SHP77 (cell line): ENCODE measurements at places on chromosomes 16 and 17.
A peak's percentile ranks its signal among the peaks of the same experiment; 100 is the strongest.

GRCh38 chr17:77177002-77177741 is 36.4 kb downstream of the SEC14L1 start:
- no peak for DNase-seq

DNA sequence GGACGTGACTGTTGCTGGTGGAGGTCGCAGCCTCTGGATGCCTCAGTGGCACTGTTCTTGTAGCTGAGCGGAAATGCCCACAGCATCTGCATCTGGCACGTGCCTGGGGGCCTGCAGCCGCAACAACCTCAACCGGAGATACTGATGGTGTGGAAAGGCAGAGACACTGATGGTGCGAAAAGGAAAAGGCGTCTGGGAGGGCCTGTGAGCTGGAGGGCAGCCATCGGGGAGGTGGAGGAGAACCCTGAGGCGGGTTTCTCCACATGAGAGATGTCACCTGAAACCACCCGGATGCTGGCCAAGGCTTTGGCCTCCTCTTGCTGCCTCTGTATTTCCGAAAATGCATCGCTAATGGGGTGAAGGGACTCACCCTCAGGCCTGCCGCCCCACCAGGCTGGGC is 284.8 kb upstream of the WSB1 start:
- DNase-seq = no peak

DNA sequence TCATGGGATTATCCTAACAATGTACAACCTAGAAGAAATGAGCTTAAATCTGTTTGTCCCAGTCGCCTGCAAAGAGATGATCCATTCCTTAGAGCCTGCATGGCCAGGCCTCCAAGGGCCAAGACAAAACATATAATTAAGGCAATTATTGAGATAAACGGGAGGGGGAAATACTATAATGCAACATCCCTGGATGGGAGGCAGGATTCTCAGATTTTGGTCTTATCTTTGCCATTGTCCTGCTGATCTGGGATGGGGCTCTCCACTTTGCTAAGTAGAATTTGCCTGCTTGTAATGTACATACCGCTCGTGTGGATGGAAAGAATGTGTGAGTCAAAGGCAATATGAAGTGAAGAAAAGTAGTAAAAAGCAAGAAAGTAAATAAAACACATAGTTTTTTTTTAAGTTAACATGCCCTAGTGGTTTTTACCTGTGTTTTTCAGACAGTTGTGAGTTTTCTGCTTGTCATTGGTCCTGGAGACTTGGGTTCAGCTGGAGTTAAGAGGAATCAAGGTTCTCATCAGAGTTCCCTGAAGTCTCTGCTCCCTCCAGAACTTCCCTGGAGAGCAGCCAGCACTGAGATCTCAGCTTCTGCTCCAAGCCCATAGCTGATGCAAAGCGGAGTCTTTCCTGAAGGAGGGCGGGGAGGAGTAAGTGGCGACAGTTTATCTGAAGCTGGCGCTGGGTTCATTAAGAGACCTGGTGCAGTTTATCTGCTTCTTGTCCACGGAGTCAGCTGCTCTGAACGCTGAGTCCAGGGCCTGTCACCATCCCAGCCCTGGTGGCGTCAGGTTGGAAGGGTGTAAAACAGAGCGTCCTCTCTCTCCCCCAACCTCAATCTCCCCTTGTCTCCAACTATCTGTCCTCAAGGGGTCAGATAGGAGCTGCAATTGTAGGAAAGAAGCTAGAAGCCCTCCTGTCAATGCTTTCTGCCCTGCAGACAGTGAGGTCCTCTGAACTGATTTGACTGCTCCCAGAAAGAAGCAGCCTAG is 30.1 kb downstream of the HOXB1 start:
- peak; percentile 31 for DNase-seq

DNA sequence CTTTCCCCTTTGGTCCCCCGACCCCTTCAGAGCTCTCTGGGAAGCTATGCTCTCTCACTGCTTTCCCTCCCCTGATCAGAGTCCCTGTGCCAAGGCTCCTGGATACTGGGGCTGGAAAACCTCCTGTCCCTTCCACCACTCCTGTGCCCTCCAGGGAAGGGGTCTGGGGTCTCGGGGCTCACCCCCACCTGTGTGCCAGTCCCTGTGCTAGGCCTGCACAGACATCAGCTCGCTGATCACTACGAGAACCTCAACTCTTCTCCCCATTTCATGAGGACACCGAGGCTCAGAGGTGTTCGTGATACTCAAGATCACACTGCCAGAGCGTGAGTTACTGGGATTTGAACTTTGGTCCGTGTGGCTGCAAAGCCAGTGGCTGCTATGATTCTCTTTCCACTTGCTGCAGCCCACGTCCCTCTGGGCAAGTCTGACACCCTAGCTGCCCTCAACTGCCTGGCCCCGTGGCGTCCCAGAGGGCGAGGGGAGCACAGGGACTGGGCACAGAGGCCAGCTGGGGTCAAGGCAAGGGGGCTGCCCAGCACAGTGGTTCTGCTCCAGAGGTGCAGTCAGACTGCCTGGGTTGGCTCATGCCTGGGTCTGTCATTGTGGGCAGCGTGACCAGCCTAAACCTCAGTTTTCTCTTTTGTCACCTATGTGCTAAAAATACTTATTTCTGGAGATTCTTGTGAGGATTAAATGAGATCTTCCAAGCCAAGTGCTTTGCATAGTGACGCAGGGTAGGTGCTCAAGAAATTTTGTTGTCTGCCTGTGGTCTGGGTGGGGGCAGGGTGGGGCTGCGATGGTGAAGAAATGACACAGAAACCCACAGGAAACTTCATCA is 43.8 kb upstream of the TOB1 start:
- DNase-seq = no peak

DNA sequence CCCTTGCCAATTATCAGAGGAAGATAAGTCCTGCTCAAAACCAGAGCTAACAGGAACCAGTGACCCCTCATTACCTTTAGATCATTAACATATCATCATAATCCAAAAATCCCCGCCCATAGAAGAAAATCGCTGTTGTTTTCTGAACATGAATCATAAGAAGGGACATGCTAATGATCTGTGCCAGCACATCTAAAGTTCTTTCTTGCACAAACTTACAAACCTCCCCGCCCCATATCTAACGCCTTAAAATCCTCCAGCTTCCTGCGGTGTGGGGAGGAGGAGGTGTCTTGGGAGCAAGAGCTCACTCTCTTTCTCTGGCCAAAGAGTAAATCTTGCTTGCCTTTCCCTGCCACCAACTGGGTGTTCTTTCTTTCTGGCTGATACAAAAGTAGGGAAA is 78.3 kb downstream of the IRX3 start:
- no peak for DNase-seq

- no peak for DNase-seq
These were observed 20.5 kb upstream of the HEXD start for GRCh38 chr17:82397449-82398335.

DNA sequence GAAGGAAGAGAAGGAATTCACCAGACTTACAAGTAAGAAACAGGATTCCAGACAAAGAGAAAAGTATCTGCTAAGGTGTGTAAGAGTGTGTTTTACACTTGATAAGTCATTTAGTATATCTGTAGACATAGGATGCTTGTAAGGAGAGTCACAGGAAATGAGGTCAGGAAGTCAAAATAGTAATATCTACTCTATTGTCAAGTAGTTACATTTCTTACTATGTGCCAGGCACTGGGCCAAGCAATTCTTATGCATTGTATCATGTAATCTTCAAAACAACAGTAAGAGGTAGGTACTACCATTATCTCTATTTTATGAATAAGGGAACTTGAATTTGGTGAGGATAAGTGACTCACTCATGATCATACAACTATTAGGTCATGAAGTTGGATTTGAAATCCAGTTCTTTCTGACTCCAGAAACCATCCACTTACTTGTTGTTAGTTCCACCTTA is 129.1 kb downstream of the SNX11 start:
- DNase-seq = no peak

DNA sequence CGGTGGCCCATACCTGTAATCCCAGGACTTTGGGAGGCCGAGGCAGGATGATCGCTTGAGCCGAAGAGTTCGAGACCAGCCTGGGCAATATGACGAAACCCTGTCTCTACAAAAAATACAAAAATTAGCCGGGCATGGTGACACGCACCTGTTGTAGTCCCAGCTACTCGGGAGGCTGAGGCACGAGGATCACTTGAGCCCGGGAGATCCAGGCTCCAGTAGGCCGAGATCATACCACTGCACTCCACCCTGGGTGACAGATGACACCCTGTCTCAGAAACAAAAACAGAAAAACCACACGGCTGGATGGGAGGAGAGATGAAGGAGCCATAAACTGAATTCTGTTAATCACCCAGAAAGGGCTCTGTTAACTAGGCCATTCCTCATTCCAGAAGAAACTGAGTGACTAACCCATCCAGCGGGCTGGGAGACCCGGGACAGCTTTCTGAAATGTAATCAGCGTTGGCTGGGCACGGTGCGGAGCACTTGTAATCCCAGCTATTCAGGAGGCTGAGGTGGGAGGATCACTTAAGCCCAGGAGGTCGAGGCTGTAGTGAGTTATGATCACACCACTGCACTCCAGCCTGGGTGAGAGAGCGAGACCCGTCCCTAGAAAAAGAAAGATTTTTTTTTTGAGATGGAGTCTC is 641 bp upstream of the NT5C3B start:
- no peak for DNase-seq

GRCh38 chr17:58338454-58338840 is 9.9 kb upstream of the TSPOAP1 start:
- no peak for DNase-seq

GRCh38 chr17:78979780-78980623 is at the start of gene LGALS3BP:
Gene LGALS3BP (minus strand): TSS chr17:78979923. CDS start chr17:78977191, 2,732 bp downstream.
- DNase-seq = peak; percentile 97

- DNase-seq = no peak
These were observed 13.5 kb upstream of the ADAM11 start for GRCh38 chr17:44745301-44745700.

DNA sequence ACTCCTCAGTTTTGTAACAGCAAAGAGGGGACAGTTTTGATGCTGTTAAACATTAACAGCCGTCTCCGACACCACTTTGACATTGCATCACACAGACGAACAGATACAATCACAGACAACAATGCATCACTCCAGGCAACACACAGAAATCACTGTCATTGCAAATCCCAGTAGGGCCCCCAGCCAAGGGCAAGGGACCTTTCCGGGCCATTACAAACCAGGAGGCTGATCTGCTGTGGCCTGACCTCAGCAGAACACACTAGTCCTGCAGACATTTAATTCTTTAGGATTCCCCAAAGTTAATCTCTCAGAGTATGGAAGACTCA is 136.2 kb upstream of the RCVRN start:
- no peak for DNase-seq

DNA sequence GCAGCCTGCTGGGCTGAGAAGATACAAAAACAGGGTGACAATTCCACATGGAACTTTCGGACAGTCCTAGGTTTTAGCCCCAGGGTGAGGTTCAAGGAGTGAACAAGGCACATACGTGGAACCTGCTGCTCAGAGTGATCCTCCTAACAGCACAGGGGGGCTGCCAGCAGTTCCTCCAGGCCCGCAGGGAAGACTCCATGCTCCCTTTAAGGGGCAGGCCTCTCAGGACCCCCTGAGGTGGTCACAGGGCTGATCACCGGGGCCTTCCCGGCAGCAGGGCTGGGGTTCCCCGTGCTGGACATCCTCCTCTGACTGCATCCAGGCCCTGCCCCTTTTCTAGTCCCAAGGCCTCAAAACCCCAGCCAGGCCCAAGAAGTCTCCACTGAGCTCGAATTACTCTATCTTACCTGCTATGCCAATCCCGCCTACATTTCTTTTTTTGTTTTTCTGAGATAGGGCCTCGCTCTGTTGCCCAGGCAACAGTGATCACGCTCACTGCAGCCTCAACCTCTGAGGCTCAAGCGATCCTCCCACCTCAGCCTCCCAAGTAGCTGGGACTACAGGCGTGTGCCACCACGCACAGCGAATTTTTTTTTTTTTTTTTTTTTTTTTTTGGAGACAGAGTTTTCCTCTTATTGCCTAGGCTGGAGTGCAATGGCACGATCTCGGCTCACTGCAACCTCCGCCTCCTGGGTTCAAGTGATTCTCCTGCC is 10.4 kb downstream of the CANT1 start:
- no peak for DNase-seq

DNA sequence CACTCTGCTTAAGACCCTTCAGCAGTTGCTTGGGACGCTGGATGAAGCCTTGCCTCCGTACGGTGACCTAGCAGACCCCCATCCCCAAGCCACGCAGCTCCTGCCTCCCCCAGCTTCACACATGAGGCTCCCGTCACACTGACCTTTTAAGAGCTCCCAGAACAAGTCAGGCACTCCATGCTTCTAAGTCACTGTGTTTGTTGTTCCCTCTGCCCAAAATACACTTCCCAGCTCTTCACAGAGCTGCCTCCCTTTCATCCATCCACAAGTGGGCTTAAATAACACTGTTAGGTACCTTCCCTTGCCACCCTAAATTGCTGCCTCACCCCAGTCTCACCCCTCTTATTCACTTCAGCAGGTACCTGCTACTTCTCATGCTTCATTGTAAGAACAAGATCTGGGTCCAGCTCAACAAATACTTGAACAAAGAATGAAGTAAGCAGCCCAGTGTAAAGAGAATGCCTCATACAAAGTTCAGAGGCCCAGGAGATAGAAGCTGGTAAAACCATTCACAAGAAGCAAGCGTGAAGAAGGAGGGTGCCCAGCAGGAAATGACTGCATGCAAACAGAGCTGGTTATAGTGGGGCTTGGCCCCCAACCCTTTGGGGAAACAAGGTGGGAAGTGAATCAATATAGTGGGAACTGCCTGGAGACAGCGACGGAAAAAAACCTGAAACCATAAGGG is 5.8 kb downstream of the ZC3H7A start:
- no peak for DNase-seq

- no peak for DNase-seq
These were observed 20.1 kb downstream of the NDEL1 start for GRCh38 chr17:8455665-8456209.

- no peak for DNase-seq
These were observed 23.9 kb upstream of the C1QTNF8 start for GRCh38 chr16:1119766-1120576.
